Activated T-helper 9 cell treated with anti-CD3 and anti-CD28 coated beads, Interleukin-2, amount 50 U/mL, for 16 hours (primary cell): ENCODE measurements at places on chromosomes 6 and 20.

- no peak for DNase-seq
Observed at GRCh38 chr6:98124171-98124570, 710.2 kb upstream of the POU3F2 start.

DNA sequence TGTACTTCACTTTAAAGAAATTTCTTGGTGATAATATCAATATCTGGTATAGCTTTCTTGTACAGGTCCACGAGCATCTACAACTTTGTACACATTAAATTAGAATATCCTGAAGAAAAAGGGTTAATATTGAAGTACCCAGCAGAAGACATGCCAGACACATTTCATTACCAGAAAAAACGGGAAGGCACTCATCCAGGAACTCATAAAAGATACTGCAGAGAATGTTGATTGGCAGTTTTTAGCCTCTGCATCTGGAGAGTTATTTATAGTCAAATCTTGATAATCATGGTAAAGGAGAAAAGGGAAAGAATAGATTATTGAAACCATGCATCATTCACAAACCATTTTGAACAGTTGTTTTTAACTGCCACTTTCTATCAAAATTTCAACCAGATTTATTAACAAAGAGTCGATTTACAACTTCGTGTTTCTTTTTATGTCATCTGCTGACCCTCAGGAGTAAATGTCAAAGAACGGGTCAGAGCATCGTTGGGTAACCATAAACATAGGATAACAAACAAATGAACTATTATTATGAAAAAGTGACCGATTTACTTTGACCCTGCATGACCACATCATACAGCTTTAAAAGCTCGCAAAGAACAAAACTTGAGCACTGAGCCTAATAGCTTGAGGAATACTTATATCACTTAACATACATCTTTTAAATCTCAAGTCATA is 229.2 kb upstream of the SGK1 start:
- DNase-seq: no peak

- DNase-seq: no peak
Observed at GRCh38 chr6:38499529-38500096, 140.1 kb downstream of the BTBD9 start.

DNA sequence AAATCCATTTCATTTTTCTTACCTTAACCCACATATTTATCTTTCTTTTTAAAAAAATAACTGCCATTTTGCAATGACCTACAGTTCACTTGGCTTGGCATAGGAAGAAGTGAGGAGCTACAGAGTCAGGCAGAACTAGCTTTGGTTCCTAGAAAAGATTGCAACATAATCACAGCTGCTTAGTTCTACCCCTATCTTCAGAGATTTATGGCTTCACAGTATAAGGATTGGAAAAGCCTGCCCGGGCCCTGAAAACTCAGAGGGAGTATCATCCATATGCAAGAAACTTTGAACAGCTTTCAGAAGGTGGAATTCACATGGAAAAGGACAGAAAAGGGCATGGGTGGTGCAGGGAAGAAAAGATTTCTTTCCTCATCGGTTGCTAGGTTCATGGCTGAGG is 774.3 kb upstream of the CHD6 start:
- DNase-seq: no peak

DNA sequence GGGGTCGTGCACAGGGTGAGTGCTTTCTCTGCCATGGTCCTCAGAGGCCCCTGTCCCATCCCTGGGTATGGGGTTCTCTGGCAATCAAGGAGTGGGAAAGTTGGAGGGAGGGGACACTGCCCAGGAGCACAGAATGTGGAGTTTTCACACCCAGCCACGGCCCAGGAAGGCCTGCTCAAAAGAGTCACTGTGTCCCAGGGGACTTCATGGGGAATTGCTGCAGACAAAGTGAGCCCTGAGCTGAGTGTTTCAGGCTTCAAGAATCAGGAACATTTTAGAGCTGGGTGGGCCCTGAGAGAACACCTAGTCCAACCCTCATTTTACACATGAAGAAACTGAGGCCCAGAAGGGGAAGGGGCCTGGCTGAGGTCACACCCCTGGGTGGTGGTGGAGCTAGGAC is 5.7 kb downstream of the MAPK13 start:
- DNase-seq: no peak

GRCh38 chr6:89950879-89951391 is 56.7 kb downstream of the GJA10 start:
- no peak for DNase-seq

DNA sequence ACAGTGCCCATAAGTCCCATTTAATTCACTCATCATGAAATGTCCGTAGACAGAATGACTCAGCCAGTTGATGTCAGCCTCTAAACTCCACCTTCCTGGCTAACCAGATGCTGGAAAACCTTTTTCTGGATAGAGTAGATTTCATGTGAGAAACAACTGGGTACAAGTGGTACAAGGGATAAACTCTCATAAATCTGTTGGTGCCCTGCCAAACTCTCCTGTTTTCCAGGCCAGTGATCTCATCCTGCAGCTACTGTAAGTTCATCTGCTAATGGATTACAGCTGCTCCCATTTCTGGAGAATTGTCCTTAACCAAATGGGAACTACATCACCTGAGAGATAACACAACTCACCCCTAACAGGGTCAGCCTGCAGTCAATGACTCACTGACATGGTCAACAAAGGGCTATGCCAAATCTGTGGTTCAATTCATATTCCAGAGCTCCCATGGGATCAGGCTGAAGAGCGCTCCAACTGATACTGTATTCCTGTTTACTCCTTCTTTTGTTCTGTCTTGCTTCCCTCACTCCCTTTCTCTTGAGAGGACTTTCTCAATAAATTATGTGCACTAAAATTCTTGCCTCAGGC is 210.1 kb upstream of the HDDC2 start:
- DNase-seq: no peak

- DNase-seq: no peak
Observed at GRCh38 chr6:127190552-127190951, 72.1 kb downstream of the RSPO3 start.

GRCh38 chr6:15628499-15629131 is 34.2 kb downstream of the DTNBP1 start:
- DNase-seq: peak; percentile 26

DNA sequence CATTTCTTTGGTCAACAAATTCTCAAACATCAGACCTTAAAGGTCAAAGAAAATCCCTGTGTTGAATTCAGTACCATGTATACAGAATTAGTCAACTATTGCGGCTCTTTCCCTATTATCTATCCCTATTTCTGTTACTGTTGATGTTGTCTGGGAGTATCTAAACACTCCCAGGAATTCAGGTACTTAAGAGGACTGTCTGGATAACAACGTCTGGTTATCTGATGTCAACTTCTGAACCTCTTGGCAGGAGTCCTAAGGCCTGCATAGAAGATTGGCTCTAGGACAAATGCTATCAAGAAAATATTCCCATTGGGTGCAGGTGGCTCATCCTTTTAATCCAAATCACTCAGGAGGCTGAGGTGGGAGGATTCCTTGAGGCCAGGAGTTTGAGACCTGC is 255.6 kb downstream of the KHDC1L start:
- DNase-seq: no peak

GRCh38 chr6:43170417-43170930 is 595 bp upstream of the SRF start:
- DNase-seq: no peak

GRCh38 chr20:10603971-10604864 is 69.6 kb downstream of the JAG1 start:
- DNase-seq: no peak

- no peak for DNase-seq
Observed at GRCh38 chr6:77026341-77026740, 436.9 kb downstream of the HTR1B start.

DNA sequence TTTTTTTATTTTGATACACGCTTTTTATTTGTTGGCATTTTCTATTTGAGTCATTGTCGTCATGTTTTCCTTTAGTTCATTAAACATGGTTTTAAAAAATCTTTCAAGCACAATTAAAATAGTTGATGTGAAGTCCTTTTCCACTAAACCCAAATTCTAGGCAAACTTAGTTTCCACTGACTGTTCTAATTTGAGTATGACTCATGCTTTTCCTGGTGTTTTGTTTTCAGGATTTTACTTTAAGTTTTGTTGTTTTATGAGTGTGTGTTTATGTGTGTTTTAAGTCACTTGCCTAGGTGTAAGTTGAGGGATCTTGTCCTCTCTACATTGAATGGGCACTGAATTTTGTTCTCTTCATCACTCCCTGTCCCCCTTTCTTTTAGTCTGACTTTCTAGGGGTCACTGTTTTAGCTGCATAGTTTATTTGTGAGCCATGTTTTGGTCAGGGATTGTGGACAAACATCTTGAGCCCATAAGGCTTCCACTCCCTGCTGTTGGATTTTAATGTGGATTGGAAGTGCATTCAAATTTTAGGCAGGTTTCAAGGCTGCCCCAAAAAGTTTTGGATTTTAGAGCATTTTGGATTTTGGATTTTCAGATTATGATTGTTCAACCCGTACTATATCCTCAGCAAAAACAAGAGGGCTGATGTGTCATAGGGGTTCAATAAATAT is 94.8 kb downstream of the CDYL start:
- DNase-seq: no peak

DNA sequence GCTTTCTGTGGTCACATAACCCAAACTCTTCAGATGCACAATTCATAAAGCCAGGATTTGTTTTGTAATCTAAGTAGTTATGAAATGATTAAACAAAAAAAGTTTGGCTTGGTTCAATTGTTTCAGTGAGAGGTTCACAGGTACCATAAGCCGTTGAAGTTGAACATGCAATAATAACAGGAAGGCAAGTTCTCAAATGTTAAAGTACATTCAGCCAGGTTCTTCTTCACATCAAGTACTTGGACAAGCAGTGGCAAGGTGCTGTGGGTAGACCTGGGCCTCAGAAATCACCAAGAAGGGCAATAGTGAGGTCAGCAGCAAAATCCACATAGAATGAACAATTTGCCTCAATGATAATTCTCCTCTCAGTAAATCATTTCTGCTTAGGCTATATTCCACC is 175.5 kb downstream of the EPM2A start:
- no peak for DNase-seq

DNA sequence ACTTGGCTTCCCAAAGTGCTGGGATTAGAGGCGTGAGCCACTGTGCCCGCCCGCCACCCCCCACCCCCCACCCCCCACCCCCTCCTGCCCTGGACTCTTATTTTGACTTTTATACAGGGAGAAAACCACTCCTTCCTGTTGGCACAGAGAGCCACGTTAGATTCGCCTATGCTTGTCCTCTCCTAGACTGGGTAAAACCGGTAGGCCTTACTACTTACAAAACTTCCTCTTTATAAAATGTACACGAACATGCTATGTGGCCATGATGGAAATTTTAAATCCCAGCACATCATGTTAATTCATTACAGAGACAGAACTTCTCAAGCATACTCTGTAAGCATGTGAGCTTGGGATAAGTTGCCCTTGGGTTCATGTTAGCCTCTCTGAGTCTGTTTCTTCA is 124.2 kb downstream of the SLC24A3 start:
- DNase-seq: no peak

DNA sequence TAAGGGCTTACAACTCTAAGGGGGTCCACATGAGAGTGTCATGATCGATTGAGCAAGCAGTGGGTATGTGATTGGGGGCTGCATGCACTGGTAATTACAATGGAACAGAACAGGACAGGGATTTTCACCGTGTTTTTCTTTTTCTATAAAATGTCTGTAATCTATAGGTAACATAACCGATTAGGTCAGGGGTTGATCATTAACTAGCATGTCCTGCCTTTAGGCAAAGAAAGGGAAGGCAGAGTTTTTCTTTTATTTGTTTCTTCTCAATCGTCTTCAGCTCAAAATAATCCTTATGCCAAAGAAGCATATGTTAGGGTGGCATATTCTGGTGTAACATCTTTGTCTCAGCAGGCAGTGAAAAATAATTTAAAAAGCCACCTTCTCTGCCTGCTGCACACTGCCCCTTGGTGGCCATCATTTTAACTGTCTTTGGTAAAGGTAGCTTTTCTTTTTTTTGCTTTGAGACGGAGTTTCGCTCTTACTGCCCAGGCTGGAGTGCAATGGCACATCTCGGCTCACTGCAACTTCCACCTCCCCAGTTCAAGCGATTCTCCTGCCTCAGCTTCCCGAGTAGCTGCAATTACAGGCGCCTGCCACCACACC is 9.7 kb upstream of the CEP43 start:
- DNase-seq: peak; percentile 23

- DNase-seq: no peak
Observed at GRCh38 chr6:119459207-119459974, 109.8 kb upstream of the MAN1A1 start.

GRCh38 chr6:11163932-11164331 is 52.4 kb upstream of the ERVFRD-1 start:
- DNase-seq: no peak

GRCh38 chr6:26347699-26348098 is 17.3 kb upstream of the BTN3A2 start:
- no peak for DNase-seq

DNA sequence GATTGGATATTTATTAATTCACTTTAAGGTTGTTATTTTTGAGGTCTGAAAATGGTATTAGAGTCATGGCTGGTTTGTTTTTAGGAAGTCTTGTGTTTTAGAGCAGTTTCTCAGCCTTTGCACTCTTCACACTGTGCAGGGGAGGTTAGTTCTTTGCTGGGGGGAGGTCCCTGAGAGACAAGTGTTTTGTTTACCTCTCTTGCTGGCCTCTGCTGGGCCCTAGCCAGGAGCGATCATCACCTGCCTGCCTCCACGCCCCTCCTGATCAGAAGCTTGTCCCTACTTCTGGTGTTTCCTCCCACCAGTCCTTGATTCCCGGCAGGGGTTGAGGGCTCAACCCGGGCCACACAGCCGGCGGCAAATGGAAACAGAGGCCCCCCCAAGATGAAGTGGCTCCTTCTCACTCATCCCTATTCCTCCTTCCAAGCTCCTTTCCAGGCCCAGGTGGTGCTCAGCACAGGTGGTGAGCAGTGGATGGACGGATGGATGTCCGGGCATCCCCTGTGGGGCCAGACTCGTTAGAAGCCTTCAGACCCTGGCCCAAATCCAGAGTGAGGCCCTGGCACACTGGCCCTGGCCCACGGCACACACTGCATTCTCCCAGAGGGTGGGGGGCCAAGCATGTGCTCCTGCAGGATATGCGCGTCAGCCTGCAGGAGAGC is 51.3 kb downstream of the GRM4 start:
- no peak for DNase-seq

DNA sequence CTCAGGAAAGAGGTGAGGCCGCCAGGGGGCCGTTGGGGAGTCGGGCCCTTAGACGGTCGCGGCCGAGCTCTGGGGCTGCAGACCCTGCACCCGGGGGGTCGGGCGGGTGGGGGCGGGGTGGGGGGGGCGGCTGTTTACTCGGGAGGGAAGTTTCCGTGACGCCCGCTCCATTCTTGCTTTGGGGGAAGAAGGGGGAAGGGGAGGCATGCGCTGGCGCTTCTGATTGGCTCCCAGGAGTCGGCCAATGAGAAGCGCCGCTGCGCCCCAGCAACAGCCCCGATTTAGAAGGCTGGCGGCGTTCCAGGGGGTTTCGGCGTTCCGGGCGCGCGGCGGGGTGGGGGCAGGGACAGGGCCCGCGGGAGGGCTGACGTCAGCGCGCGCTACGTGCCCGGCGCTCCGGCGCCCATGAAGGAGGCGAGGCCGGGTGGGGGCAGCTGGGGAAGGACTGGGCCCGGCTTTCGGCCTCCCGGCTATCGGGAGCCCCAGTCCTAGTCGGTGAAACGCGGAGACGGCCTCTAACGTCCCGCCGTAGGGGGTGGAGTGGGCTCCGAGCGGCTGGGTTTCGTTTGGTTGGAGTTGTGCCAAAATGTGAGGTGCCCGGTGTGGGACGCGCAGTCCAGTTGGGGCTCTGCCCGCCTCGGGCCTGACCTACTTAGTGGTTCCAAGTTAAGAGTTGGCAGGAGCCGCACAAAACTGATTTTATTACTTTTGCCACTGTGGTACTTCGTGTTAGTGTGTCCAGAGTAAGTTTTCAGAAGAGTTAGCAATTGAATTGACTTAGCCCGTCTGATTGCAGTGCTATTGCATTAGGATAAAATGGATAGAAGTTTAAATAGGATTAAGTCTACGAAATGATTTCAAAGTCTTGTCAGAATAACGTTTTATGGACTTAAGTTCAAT is 1.1 kb downstream of the PNRC1 start:
- DNase-seq: peak; percentile 98
